ENCODE measurements at places on chromosomes 2 and 18.
A peak's percentile ranks its signal among the peaks of the same experiment; 100 is the strongest.

DNA sequence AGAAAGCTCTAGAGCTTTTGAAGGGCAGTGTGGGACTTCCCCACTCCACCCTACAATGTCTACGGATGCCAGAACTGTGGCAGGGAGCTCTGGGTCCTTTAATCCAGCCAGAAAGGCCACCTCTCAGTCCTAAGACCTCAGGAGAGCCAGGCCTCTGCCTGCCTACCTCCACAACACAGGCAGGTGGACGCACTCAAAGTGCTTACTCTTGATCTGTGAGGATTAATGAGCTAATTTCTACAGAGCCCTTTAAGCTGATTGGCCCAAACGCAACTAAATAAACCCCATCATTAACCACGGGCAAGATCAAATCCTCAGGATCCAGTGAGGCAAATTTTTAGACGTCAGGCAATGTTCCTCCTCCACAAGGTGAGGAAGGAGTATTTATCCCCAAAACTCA is 8.1 kb downstream of the STK39 start:
- DNase-seq: no peak

- DNase-seq: no peak
These were observed 43.7 kb downstream of the PRELID3A start for GRCh38 chr18:12451428-12451827.

GRCh38 chr2:195603998-195604397 is 53.0 kb upstream of the SLC39A10 start:
- DNase-seq: no peak

DNA sequence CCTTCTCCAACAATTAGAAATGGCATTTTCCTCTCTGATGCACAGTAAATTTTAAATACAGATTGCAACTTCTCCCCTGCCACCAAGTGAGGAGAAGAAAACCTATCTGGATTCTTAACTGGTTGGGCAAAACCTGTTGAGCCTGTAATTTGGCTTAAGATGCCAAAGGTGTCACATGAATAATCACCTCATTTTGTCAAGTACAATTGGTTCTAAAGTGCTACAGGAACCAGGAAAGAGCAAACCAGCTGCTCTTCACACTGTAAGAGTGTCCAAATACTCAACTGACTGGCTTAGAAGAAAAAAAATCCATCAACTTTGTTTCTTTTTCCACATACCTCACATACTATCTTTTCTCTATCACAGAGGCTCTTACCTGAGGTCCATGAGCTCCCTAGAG is 35.4 kb downstream of the NPC1 start:
- no peak for DNase-seq

DNA sequence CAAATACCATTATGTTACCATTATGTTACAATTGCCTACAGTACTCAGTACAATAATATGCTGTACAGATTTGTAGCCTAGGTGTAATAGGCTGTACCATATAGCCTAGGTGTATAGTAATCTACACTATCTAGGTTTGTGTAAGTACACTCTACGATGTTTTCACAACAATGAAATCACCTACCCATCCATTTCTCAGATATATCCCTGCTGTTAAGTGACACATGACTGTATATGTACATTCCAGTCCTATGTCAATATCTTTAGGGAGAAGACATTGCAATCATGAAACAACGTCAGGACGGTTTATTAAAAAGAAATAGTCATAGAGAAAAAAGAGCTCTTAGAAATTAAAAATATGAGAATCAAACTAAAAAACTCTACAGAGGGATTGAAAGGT is 119.0 kb upstream of the CDC42EP3 start:
- DNase-seq: no peak

DNA sequence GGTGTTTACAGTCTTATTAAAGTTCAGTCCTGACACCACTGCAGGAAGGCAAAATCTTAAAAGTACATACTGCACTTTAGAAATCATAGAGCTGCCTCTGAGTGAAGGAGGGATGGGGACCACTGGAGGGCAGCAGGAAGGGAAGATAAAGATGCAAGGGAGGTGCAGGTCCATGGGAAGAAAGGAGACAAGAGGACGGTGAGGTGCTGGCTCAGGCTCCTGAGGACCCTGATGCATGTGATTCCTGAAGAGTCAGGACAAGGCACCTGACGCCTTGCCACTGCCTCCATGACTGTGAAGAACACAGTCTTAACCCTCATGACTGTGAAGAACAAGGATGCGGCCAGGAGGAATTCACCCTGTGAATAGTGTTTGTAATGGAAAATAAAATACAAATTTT is 116.2 kb upstream of the NPAS2 start:
- no peak for DNase-seq

DNA sequence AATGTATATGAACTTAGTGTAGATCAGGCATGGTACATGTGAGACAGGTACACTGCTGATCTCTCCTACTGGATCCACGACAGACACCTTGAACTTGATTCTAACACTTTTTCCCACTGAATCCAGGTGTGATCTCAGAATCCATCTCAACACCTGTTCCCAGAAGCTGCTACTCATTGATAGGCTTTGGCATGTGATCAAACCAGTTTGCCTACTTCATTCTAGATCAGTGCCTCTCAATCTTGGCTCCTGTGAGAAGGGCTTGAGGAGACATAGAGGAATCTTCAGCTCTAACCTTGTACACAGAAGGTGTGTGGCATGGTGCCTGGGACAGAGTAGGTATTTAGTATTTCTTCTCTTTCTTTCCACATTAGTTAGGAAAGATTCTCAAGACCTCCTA is 212.3 kb upstream of the ATP5MC3 start:
- DNase-seq: no peak

GRCh38 chr2:43184339-43184895 is 42.0 kb downstream of the ZFP36L2 start:
- no peak for DNase-seq

DNA sequence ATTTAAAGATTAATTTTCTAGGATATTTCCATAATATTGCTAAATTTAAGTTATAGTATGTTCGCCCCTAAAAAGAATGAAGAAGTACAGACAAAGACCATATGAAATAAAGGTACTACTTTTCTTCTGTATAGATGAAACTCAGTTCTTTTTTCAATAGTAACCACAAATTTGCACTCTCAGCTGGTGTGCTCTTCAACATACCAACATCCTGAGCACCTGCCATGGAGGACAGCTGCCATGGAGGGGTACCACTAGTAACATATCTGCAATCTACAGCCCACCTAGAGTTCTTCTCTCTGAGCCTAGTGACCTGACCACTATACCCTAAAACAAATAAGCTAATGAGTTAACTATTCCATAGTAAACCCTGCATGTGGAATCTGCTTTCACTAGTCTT is 36.8 kb upstream of the ERCC3 start:
- DNase-seq: no peak

DNA sequence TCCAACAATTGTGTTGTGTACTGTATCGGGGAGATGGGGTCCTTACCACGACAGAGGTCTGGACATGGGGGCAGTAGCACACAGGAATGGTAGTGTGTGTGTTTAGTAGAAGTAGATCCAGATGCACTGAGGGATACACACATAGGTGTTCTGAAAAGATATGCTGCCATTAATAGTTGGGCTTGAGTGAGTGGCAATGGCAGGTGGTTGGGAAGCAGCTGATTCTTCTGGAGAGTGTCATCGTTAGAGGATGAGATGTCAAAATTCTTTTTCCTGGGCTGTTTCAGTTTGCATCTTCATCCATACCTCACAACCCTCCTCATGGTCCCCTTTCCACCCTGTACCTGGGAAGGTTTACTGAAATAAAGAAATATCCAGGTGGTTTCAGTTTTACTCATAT is 66.6 kb downstream of the UGGT1 start:
- DNase-seq: no peak

DNA sequence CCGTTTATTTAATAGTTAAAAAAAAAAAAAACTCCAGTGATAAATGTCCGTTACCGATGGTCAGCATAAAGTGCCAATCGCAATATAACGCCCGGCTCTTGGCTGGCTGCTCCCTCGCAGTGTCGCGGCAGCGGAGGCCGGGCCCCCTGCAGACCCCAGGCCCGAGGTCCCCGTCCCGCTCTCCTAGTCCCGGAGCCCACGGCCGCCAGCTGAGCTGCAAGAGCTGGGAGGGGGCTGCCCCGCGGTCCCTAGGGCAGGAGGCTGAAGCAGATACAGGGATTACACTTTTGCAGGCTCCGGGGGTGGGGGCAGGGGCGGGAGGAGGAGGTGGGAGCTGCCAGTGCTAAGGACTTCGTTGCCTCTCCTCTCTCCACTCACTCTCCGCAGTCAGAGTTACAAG is 6.9 kb downstream of the OSR1 start:
- DNase-seq: no peak

GRCh38 chr18:62939926-62940325 is 224.6 kb downstream of the PHLPP1 start:
- no peak for DNase-seq

- DNase-seq: no peak
These were observed 150.4 kb downstream of the PTH2R start for GRCh38 chr2:208556983-208557484.

DNA sequence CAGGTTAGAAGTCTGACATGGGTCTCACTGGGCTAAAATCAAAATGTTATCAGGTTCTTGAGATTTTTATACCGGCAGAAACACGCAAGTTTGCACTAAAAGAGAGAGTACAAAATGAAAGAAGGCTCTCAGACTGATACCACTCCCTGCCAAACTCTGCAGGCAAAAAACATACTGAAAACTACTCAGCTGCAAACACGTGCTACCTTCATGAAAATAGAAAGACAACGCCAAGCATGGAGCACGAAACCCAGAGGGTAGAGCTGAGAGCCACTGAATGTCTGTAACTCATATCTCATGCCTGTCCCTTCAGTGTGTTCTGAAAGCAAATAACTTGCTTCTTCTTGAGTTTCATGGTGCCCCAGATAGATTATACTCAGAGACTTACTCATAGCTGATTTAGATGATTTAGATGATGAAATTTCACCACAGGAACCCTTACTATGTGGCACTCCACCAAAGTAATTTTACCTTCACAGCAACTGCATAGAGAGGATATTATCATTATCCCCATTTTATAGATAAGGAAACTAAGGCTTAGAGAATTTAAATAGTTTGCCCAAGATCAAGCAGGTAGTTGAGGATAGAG is 313.0 kb upstream of the SLC39A10 start:
- no peak for DNase-seq

DNA sequence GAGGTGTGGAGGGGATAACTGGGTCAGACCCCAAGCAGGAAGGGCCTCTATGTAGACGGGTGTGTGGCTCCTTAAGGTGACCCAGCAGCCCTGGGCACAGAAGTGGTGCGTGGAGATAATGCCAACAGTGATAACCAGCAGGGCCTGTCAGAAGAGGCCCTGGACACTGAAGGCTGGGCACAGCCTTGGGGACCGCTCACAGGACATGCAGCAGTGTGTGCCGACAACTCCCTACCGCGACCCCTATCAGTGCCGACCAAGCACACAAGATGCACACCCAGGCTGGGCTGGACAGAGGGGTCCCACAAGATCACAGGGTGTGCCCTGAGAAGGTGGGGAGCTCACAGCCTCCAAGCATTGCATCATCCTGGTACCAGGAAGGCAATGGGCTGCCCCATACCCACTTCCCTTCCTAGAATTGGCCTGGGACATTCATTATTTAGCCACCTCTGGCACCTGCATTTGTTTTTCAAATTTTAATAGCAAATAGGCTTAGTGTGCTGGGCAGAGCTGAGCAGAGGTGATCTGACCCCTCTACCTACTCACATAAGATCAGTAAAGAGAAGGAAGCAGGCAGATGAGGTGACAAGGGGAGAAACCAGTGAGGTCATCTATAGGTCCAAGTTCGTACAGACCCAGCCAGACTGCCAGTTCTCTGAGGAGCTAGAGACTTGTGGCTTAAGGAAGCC is 55.2 kb downstream of the BCL11A start:
- no peak for DNase-seq

GRCh38 chr2:141490886-141491285 is 639.9 kb downstream of the LRP1B start:
- no peak for DNase-seq

DNA sequence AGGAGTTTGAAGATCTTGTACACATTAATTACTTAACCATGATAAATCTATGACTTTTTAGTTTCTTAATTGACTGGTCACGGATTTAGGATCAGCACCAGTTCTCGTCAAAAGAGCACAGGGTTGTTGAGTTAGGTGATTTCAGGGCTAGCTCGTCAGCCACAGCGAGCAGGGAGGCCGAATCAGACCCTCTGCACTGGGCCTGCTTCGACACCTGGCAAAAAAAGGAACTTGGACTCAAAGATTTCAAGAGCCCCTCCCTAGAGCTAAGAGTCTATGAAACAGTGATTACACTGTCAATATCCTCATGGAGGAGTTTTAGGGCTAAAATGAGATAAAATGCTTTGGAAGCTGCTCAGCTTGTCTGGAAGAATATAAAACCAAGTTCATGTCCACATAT is 4.6 kb upstream of the SERTAD2 start:
- DNase-seq: no peak

- DNase-seq: no peak
These were observed 49.8 kb downstream of the ADI1 start for GRCh38 chr2:3469486-3469885.

DNA sequence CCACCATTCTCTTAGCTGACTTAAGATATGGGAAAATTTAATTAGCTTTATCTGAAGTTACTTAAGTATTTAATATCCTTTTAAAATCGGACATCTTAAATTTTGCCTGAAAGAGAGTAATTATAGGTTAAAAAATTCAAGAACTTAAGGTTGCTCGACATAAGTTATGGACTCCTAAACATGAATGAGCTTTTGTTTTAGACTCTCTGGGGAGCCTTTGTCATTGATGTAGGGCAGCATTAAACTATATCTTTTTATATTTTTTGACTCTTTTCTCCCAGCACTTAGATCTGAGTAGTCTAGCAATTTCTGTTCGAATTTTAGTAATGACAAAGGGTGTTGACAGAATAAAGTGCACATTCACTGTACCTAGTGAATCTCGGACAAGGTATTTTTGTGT is 4.7 kb downstream of the PHLPP1 start:
- no peak for DNase-seq

GRCh38 chr2:40199771-40200170 is 252.1 kb downstream of the SLC8A1 start:
- peak; percentile 14 for DNase-seq

- DNase-seq: no peak
These were observed 1.8 kb downstream of the TRABD2A start for GRCh38 chr2:84878896-84879583.

DNA sequence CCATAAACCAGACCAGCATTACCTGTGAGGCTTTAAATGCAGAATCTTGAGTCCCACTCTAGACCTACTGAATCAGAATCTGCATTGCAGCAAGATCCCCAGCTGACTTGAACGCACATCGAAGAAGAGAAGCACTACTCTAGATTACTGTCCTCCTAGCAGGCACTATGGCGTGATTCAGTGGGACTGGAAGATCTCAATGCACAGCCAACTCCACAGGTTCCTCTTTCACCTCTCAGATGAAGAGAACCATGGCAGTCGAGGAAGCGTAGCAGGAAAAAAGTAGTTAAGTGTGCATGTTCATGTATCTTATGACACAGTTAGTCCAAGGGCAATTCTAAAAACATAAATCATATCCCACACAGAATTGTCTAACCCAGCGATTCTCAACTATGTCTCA is 97.4 kb downstream of the STK39 start:
- DNase-seq: no peak

DNA sequence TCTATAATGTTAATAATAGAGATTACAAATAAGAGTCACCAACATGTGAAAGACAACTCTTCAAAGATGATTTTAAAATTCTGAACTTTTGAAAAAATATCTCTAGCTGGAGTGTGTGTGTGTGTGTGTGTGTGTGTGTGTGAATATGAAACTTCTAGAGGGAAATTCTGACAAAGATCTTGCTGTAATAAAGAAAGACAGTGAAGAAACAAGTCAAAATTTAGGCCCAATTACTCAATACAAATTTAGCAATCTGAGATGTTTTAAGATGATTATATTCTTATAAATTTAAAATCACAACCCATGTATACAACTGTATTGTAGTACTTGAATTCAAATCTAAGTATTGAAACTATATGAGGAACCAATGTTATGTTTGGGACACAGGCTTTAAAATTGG is 57.2 kb upstream of the UGP2 start:
- DNase-seq: no peak
